ENCODE measurements at places on chromosomes 7 and 10.

- no peak for ATAC-seq
- H3K27ac ChIP-seq = no peak overlapping the region
- H3K27me3 ChIP-seq = no peaks in the 10 kb centered on the region
Measured at GRCh38 chr10:91103384-91104192, 116.9 kb upstream of the PCGF5 start.

- H3K4me1 ChIP-seq = no peaks in the 10 kb centered on the region
- H3K4me3 ChIP-seq = no peak overlapping the region
- no peak overlapping the region for H3K27ac ChIP-seq
- no peaks in the 10 kb centered on the region for H3K27me3 ChIP-seq
Measured at GRCh38 chr10:81725851-81726250, 149.1 kb upstream of the NRG3 start.

DNA sequence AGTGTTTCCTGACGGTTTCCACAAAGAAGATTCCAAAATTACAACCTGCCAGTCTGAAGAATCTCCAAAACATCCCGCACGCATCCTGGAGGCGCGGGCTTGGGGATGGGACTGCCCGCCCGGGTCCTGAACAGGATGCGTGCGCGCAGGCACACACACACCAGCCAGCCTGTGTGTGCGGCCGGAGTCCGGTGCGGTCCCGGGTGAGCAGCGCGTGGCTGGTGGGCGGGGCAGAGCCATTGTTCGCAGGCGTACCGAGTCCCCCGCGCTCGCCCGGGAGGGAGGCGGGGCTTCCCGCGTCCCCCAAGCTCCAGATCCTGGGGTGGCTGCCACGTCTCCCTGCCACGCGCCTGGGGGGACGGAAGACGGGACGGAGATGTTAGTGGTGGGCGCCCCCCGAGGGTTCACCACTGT, 675 bp upstream of the SCD start:
- H3K36me3 ChIP-seq = no peaks in the 10 kb centered on the region
- H3K4me1 ChIP-seq = peaks cover 16% of the 10 kb centered on the region
- H3K27ac ChIP-seq = no peak overlapping the region
- peaks cover 57% of the 10 kb centered on the region for H3K27me3 ChIP-seq
- peak overlapping the region; percentile 63 for H3K4me3 ChIP-seq

- H3K27me3 ChIP-seq = no peaks in the 10 kb centered on the region
- no peak overlapping the region for H3K4me3 ChIP-seq
- no peak overlapping the region for H3K27ac ChIP-seq
- no peak for ATAC-seq
- no peaks in the 10 kb centered on the region for H3K36me3 ChIP-seq
Measured at GRCh38 chr10:103079946-103080345, 113.1 kb downstream of the NT5C2 start.

DNA sequence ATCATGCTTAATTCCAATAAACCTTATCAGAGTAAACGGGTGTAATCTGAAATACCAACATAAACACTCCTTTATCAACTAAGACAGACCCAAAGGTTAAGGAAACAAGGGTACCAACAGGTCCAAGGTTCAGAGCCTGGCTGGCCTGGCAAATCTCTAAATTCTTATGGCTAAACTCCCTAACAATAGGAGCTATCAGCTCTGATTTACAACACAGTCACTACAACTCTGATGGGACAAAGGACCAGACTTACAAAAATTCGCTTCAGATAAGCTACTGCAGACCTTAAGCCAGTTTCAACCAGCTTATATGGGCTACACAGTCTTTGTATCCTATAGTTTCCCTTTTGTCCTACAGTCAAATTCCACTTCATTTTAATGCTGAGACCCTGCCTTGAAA, 381.9 kb downstream of the ZWINT start:
- H3K27ac ChIP-seq = no peak overlapping the region
- H3K4me1 ChIP-seq = no peaks in the 10 kb centered on the region
- H3K27me3 ChIP-seq = no peaks in the 10 kb centered on the region

DNA sequence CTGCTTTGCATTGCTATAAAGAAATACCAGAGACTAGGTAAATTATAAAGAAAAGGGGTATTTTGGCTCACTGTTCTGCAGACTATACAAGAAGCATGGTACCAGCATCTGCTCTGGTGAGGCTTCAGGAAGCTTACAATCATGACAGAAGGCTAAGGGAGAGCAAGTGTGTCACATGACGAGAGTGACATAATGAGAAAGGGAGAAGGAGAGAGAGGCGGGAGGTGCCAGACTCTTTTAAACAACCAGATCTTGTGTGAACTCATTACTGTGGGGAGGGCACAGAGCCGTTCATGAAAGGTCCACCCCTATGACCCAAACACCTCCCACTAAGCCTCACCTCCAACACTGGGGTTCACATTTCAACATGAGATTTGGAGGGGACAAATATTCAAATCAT, 59.0 kb upstream of the WNT16 start:
- H3K27ac ChIP-seq = no peak overlapping the region
- no peak for ATAC-seq
- H3K4me1 ChIP-seq = no peaks in the 10 kb centered on the region

- ATAC-seq = no peak
- H3K27me3 ChIP-seq = no peaks in the 10 kb centered on the region
- H3K27ac ChIP-seq = no peak overlapping the region
- no peaks in the 10 kb centered on the region for H3K4me1 ChIP-seq
- no peaks in the 10 kb centered on the region for H3K36me3 ChIP-seq
Measured at GRCh38 chr7:47885309-47885986, 62.8 kb downstream of the PKD1L1 start.

- H3K27ac ChIP-seq = no peak overlapping the region
- H3K4me1 ChIP-seq = no peaks in the 10 kb centered on the region
- H3K27me3 ChIP-seq = no peaks in the 10 kb centered on the region
- no peak for ATAC-seq
- no peak overlapping the region for H3K4me3 ChIP-seq
Measured at GRCh38 chr7:48426966-48427555, 255.8 kb downstream of the ABCA13 start.

- no peak for ATAC-seq
- H3K27me3 ChIP-seq = no peaks in the 10 kb centered on the region
- H3K36me3 ChIP-seq = no peaks in the 10 kb centered on the region
- no peaks in the 10 kb centered on the region for H3K4me1 ChIP-seq
Measured at GRCh38 chr7:141294143-141294829, 220.4 kb downstream of the TMEM178B start.

DNA sequence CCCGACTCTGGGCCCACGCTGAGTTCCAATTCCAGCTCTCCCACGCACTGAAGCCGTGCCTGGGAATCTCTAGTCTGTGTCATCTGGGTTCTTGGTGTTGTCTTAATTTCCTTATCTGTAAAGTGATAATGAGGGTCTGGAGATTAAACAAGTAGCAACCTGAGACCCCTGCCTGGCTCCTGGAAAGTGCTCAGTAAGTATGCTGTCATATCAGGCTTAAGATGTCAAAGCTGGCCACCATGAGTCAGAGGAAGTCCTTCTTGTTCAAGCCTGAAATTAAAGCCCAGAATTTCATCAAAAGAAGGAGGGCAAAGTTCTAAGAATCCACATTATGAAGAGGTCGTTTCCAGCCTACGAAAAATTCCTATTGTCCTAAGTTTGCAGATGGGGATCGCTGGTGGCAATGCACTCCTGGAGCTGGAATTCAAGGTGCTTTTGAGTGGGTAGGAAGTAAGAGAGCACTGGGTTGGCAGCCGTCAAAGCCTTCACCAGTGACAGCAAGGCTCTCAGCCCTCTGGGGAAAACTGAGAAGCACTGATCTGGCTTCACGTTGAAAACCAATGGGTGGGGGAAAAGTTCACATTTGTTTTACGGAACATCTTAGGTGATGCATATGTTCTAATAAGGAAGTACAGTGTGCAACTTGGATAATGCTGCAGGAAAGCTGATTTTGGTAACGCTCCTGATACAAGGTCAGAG, 50.3 kb upstream of the NCAPG2 start:
- no peak overlapping the region for H3K27ac ChIP-seq
- peaks cover 72% of the 10 kb centered on the region for H3K36me3 ChIP-seq
- peaks cover 19% of the 10 kb centered on the region for H3K4me1 ChIP-seq
- no peaks in the 10 kb centered on the region for H3K27me3 ChIP-seq
- no peak for ATAC-seq
